ENCODE measurements at places on chromosomes 11 and 22. TPM values are rescaled to one million over a fixed set of nuclear protein-coding genes. Genes with fewer than 3 reads are reported as not detected.

Gene NOX4
- not detected for total RNA-seq

Gene SYCE3
- total RNA-seq: not detected

DNA sequence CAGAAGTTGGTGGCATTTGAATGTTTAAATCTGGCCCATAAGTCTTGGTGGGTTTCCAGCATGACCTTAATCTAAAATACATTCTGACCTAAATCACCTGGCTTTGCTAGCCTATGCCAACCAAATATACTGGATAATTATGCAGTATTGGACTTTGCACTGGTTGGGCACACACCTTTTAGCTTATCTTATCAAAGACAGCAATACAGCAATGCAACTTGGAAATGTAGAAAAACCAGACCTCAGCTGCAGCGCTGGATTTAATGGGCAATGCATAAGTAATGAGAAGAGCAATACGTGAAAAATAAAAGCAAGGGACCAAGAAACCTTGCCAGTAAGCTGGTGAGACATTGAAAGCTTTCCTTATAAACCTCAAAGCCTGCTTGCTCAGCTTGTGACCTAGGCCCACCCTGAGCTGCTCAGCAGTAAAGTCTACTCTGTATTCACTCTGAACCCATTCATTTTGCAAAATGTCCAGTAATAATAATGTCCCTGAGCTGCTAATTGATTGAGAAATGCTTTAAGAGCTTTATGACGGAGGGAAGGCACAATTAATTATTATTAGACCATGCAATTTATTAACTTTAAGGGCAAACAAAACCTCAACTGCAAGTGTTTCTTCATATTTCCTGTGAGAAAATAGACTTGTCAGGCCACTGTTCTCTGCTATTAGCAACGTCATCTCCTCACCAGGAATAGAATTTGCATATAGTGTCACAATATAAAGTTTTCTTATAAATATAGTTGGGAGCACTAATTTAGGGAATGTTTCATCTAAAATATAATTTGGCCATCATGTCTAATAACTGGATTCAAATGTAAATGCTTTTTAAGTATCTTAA lies 49.4 kb upstream of the CEP295 start:
- H3K27me3 ChIP-seq: peaks cover 4% of the 10 kb centered on the region
- no peak overlapping the region for H3K4me3 ChIP-seq
- DNase-seq: no peak
- H3K27ac ChIP-seq: no peak overlapping the region
- no peaks in the 10 kb centered on the region for H3K36me3 ChIP-seq

GRCh38 chr11:32216749-32217148 lies 125.9 kb downstream of the RCN1 start:
- H3K4me1 ChIP-seq: no peaks in the 10 kb centered on the region
- no peaks in the 10 kb centered on the region for H3K36me3 ChIP-seq
- peaks cover 2% of the 10 kb centered on the region for H3K27me3 ChIP-seq
- no peak for DNase-seq
- H3K27ac ChIP-seq: no peak overlapping the region
- H3K4me3 ChIP-seq: no peak overlapping the region

Gene CCDC157
- 4.1 TPM for total RNA-seq

Gene SLC7A4
- 1.3 TPM for total RNA-seq

Gene APOL6
- total RNA-seq: 40.5 TPM

DNA sequence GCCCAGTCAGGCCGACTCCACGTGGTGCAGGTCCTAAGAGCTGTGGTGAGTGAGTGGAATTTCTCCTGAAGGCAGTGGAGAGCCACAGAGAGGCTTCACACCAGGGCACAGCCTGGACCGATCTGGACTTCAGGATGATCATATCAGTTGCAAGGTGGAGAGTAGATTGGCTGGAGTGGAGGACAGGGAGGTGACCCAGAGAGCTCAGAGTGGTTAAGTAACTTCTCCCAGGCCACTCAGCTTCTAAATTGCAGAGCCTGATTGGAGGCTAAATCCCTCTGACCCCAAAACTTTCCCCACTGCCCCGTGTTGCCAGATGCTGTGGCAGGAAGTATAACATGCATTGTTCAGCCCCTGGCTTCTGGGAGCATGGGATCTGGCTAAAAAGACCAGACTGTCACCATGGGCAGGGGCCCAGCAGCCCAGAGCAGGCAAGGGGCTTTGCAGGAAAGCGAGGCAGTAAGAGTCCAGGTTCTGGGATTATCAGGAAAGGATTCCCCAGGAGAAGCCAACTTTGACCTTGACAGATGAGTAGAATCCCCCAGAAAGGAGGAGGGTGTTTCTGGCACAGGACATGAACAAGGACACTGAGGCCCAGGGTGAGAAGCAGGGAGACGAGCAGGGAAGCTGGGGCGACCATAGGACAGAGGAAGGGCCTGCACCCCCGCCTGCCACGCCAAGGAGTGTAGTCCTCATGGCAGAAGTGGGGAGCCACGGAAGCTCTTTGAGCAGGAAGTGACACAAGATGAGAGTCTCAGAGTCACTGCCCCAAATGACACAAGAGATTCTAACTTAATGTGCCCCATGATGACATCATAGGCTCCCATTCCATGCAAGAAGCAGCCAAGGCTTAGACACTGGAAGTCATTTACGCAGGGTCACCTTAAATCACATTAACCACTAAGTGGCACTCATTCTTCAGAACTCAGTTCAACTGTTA lies 4.8 kb downstream of the SLC35C1 start:
- peaks cover 23% of the 10 kb centered on the region for H3K4me1 ChIP-seq
- no peak overlapping the region for H3K4me3 ChIP-seq
- DNase-seq: no peak
- H3K27me3 ChIP-seq: no peaks in the 10 kb centered on the region
- H3K36me3 ChIP-seq: no peaks in the 10 kb centered on the region

DNA sequence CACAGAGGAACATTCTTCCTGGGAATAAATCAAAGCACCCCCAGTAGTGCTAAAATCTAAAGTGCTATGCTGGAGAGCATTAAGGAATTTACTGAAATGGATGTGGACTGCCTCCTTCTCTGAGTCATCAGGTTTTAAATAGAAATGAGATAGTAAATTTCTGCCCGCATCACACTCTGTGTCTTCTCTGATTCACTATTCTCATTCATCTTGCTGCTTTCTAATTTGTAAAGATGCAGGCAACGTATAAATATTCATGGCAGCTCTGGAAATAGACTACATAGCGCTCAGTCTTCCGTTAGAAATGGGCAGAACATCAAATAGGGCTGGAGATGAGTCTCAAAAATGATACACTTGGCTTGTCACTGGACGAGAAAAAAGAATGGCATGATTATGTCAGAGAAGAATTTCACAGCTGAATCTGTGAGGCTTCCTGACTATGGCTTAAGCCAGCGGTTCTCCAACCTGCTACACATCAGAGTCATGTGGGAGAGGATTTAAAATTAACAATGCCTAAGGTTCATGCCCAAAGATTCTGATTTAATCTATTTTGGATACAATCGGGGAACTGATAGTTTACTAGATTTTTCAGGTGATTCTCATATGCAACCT lies 178.2 kb downstream of the LRRC4C start:
- no peaks in the 10 kb centered on the region for H3K4me1 ChIP-seq
- H3K27me3 ChIP-seq: no peaks in the 10 kb centered on the region
- H3K36me3 ChIP-seq: no peaks in the 10 kb centered on the region

GRCh38 chr11:46305295-46305694 lies 27.8 kb downstream of the CREB3L1 start:
- H3K27ac ChIP-seq: no peak overlapping the region
- H3K4me1 ChIP-seq: peaks cover 11% of the 10 kb centered on the region

DNA sequence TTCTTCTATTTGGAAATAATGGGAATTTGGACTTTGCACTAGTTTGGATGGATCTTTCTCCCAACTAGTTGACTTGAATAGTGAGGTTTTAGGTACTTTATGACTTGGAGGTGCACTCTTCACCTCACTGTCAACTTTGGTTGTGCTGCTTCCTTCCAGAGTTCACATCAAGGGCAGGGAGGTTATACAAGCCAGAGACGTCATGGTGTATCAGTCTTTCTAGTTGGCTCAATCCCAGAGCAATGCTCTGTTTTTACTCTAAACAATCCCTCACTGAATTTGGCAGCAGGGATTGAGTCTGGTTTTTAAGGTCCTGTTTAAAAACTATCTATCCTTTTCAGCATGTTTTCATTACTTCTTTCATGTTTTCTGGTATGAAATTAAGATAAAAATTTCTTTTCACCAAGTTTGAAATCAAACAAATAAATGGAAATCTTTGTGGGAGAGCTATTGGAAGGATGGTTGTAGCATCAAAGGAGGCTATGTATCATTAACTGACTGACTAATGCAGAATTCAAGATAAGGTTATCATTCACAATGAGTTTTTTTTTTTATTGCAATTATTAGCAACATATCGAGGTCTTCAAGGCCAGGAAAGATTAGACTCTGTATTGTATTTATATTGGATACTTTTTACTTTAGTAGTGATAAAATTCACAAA lies 28.0 kb upstream of the ZBED5 start:
- no peaks in the 10 kb centered on the region for H3K27me3 ChIP-seq
- DNase-seq: no peak
- H3K4me3 ChIP-seq: no peak overlapping the region
- no peak overlapping the region for H3K27ac ChIP-seq

Gene MCHR1
- not detected for total RNA-seq

DNA sequence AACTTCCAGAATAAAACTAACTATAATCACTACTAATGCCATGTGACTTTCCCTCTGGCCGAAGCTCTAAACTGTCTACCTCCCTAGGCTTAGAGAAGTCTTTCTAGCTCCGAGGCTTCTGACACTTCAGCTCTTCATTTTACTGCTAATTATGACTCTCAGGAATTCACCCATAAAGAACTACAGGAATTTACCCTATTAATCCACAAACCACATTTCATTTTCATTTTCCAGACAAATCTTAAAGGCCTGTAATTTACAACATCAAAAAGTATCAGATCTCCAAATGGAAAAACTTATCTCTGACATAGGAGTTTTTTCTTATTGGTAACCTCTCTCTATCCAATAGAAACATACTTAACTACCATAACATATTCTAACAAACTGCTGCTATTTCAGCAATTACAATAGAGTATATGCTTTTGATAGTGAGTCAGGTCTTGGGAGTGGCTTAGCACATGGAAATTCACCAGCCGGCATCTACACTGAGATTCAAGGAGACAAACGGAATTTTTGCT lies 33.4 kb downstream of the MRTFA start:
- H3K27ac ChIP-seq: peak overlapping the region; percentile 10
- H3K4me3 ChIP-seq: no peak overlapping the region
- H3K4me1 ChIP-seq: peaks cover 61% of the 10 kb centered on the region
- no peaks in the 10 kb centered on the region for H3K36me3 ChIP-seq

DNA sequence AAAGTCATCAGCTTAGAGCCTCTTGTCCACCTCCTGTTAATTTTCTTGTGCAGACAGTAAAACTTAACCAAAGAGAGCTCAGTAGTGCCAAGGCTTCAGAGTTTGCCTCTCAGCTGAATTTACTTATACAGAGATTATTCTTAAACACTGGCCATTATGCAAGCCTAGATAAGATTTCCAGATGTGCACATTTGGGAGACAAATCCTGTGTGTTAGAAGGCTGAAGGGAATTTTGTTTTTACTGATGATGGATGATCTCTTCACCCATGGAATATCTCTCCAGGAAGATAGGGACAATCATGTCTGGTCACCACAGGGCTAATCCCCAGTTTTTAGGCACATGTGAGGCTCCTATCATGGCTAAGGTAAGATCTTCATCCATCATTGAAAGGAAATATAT lies 157.6 kb upstream of the FAT3 start:
- H3K4me3 ChIP-seq: no peak overlapping the region
- no peak for DNase-seq
- H3K27me3 ChIP-seq: no peaks in the 10 kb centered on the region
- H3K27ac ChIP-seq: no peak overlapping the region

Gene APOA1
- total RNA-seq: 1.3 TPM

DNA sequence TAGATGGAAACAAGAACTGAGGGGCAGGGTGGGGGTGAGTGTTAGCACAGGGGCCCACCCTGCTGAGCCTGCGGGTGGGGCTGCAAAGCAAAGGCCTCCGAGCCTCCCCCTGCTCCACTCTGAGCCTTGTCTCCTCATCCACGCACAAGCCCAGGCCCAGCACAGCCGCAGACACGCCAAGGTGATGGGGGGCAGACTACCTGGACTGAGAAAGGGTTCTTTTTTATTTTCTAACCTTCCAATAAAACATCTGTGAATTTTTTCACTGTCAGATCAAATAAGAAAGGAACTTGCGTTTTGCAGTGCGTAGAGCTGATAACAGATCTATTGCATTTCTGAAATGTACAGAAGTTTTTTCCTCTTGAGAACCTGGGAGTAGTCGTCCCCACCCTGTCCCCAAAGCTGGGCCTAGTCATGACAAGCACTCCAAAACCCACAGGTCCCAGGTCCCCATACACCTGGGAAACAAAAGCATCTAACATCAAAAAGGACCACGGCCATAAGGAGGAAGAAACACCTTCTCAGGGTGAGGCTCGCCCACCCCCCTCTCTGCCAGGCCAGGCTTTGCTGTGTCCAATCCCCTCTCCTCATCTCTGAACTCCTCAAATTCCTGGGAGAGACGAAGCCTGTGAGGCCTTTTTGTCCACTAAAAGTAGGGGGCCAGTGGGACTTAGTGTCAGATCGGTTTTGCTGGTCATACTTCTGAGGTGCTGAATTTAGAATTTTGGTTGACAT lies 22.7 kb upstream of the CD5 start:
- H3K4me1 ChIP-seq: peaks cover 91% of the 10 kb centered on the region
- H3K36me3 ChIP-seq: no peaks in the 10 kb centered on the region
- no peaks in the 10 kb centered on the region for H3K27me3 ChIP-seq
- peak overlapping the region; percentile 93 for H3K27ac ChIP-seq

DNA sequence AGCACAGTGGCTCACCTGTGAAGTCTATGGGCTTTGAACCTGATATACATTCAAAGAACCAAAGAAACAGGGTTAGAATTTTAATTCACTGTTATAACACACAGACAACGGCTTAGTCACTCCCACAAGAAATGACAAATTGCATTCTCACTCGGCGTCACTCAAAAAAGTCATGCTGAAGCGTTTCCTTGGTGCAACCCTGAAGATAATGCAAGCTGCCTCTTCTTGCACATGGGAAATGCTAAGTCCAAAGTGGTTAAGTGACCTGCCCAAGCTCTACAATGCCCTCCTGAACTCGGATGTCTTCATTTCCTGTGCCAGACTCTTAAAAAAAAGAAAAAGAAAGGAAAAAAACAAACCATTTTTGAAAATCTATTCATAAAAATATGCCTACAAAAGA lies 10.0 kb downstream of the LGR4 start:
- H3K4me1 ChIP-seq: no peaks in the 10 kb centered on the region
- H3K36me3 ChIP-seq: no peaks in the 10 kb centered on the region
- no peak overlapping the region for H3K27ac ChIP-seq
- DNase-seq: no peak
- peaks cover 6% of the 10 kb centered on the region for H3K27me3 ChIP-seq
- H3K4me3 ChIP-seq: no peak overlapping the region

GRCh38 chr11:120217941-120218694 lies 7.3 kb downstream of the OAF start:
- DNase-seq: no peak
- H3K36me3 ChIP-seq: no peaks in the 10 kb centered on the region
- H3K27me3 ChIP-seq: no peaks in the 10 kb centered on the region
- peaks cover under 1% of the 10 kb centered on the region for H3K4me1 ChIP-seq

Gene HPS5
- 20.0 TPM for total RNA-seq

GRCh38 chr11:131422496-131422895 lies 52.1 kb downstream of the NTM start:
- no peaks in the 10 kb centered on the region for H3K36me3 ChIP-seq
- no peaks in the 10 kb centered on the region for H3K4me1 ChIP-seq
- DNase-seq: no peak
- H3K4me3 ChIP-seq: no peak overlapping the region
